ENCODE measurements at places on chromosomes 4 and X.

GRCh38 chr4:187017147-187017546 lies 293.5 kb upstream of the FAT1 start:
- DNase-seq, result no peak

- peak; percentile 48 for DNase-seq
These were observed 171.0 kb upstream of the PPP1R2C start for GRCh38 chrX:42948723-42949657.

- no peak for DNase-seq
These were observed 80.4 kb downstream of the SHROOM2 start for GRCh38 chrX:9866633-9867032.

GRCh38 chr4:165634766-165635165 lies 238.3 kb upstream of the TLL1 start:
- no peak for DNase-seq

DNA sequence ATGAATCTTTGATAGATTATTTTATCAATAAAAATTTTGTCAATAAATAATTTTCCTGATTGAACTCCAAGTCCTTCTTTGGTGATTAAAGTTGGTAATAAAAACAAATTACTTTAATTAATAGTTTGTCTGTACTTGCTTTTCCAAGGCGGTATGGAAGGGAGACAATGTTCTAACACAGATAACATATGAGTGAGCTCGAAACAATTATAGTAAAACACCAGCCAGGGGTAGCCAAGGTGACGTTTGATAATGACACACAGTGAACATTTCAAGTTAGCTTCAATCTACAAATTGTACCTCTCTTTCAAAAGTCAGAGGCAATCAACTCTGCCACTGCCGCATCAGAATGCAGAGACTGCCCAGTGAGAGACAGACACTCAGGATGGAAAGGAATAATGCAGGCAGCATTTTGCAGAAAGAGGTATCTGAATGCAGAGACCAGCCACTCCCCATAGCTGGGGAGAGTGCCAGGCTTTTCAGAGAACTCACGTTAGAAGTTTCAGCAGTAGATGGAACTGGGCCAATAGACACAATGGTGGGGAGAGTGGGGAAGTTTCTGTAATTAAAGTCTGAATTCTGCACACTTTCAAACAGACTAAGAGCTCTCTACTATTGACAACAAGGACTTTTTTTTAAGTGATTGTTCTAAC lies 18.1 kb upstream of the ATOH1 start:
- DNase-seq, result no peak

DNA sequence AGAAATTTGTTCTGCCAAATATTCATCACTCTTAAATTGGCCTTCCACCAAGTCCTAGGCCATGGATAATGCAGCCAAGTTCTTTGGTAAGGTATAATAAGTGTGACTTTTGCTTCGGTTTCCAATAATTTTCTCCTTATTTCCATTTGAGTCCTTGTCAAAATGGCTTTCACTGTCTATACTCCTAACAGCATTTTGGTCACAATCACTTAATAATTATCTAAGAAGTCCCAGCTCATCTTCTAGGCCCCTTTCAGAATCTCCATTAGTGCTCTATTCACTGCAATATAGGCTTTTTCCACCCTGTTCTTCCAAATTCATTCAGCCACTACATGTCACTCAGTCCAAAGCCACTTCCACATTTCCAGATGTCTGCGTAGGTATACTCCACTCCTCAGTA lies 51.0 kb upstream of the SPIN4 start:
- DNase-seq, result no peak

GRCh38 chr4:57401586-57401985 lies 291.4 kb upstream of the IGFBP7 start:
- no peak for DNase-seq

DNA sequence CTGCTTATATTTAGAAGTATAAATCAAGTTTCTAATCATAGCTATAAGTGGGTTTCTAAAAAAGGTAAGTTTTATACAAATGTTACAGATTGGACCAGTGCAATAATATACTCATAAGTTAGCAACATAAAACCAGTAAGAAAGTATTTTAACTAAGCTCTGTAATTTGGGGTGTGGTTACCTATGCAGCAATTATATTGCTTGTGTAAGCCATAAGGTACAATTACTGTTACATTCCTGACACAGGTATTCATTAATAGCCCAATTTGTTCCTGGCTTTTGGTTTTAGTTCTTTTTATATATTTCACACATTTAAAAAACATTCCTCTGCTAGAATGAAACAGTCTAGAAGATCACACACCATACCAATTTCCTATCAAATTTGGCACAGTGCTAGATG lies 115.1 kb downstream of the FRYL start:
- DNase-seq, result no peak

- DNase-seq, result no peak
These were observed 208.9 kb upstream of the ARHGEF9 start for GRCh38 chrX:63993936-63994335.

DNA sequence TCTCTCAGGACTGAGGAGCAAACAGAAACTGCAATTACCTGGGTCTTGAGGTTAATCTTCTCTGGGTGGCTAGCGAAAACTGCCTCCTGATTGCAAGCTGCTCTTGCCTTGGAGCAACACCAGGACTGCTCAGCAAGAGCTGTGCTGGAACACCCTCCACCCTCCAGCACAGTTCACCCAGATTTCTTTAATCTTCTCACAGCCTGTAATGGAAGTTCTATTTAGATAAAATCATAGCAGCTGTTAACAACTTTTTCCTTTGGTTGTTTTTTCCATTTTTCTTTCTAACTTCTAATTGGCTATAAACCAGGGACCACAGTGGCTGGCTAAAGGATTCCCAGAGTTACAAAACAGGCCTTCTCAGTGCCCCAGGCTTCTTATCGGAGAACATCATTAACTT lies 36.3 kb downstream of the OPHN1 start:
- no peak for DNase-seq

DNA sequence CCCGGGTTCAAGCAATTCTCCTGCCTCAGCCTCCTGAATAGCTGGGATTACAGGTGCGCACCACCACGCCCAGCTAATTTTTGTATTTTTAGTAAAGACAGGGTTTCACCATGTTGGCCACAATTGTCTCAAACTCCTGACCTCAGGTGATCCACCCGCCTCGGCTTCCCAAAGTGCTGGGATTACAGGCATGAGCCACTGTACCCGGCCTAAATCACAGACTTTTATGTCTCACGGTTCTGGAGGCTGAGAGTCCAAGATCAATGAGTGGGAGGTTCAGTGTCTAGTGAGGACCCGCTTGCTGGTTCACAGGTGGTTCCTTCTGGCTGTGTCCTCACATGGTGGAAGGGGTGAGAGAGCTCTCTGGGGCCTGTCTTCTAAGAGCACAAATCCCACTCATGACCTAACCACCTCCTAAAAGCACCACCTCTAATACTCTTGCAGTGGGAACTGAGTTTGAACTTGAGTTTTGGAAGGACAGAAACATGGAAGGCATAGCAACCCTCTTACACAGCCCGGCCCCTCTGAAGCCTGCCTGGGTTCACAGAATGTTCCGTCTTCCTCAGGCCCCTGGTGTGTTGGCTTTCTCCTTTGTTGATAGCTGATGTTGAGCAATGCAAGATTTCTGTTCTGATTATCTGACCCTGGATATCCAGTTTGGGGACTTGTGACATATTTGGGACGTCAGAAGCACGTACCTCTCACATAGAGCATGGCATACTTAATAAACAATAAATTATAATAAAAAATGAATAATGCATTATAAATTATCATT lies 1.9 kb upstream of the AKAP17A start:
- DNase-seq, result no peak

DNA sequence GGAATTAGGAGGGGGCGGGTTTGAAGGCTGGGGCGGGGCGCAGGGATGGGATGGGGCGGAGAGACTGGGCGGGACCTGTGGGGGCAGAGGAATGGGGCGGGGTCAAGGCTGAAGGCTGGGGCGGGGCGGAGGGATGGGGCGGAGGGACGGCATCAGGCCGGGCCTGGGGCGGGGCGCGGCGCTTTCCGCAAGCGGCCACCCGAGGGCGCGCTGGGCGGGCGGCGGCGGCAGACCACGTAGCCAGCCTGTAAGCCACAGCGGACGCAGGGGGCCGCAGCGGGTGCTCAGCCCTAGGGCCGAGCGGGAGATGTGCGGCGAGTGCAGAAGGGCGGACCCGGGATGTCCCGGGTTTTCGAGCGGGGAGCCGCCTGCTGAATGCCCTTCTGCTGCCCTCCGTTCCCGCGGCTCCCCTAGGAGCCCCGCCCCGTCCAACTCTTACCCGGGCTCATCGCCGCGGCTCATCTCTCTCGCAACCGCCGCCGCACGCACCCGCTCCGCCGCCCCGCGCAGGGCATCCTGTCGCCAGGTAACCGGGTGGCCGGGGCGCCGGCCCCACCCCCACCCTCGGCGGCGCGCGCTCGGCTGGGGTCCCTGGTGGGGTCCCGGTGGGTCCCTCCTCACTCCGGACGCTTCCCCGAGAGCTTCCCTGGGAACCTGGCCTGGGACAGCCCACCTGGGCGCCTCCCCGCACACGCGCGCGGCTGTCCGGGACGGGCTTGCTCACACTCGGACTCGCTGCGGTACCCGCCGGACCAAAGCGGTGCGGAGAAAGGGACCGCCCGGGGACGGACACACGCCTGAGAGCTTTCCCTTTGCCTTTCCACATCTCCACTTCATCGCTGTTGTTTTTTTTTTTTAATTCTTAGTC lies at the start of gene CCDC110:
Gene CCDC110, minus strand, starts transcription at position 499 of the 868 bp plus-strand sequence. Its CDS starts 50 bp downstream, at position 449.
- peak; percentile 96 for DNase-seq

- DNase-seq, result no peak
These were observed 2.2 kb downstream of the FAT4 start for GRCh38 chr4:125316791-125317524.

DNA sequence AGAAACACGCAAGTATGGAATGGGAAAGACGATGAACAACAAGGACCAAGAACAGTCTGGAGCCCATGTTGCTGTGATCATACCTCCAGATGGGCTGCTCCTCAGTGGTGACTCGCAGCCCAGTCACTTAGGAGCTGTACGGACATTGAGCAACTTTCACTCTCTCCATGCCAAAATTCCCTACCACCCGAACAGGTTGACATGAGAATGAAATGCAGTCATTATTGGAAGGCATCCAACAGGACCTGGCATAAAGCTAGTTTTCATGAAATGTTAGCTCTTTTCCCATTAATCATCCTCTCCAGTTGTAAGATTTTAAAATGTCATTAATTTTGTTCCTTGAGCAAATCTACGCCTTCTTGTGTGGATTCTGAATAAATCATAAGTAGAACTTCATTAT lies 82.7 kb upstream of the GPM6B start:
- DNase-seq, result no peak

DNA sequence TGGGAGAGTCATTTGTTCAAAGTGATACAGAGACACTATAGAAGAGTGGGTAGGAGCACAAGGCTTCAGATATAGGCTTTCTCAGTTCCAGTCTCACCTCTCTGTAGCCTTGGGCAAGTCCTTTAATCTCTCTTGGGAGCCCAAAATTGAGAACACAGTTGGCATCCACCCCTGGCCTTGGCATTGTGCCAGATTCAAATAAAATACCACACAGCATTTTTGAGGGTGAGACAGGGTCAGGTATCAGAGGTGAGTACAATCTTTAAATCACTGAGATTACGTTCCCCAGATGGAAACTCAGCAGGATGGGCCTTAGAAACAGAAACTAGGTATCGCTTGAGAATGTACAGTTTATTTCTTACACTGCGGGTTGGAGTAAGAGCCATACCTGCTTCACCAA lies 25.2 kb upstream of the SMIM10L2A start:
- DNase-seq, result no peak

DNA sequence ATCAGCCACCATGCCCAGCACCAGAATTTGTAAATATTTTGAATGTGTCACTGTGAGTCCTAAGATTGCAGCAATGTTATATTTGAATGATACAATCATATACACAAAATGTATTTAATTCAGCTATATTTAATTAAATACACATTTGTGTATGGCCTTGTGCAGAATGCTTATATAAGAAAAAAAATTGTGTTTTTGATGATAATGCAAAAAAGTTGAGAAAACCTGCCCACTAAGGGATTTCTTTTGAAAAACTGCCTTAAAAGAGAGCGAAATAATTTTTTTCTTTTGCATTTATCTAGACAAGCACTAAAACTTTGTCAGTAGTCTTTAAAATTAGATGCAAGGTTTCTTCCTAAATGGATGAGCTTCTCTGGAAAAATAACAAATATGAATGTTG lies 68.1 kb upstream of the OTUD4 start:
- DNase-seq, result no peak

DNA sequence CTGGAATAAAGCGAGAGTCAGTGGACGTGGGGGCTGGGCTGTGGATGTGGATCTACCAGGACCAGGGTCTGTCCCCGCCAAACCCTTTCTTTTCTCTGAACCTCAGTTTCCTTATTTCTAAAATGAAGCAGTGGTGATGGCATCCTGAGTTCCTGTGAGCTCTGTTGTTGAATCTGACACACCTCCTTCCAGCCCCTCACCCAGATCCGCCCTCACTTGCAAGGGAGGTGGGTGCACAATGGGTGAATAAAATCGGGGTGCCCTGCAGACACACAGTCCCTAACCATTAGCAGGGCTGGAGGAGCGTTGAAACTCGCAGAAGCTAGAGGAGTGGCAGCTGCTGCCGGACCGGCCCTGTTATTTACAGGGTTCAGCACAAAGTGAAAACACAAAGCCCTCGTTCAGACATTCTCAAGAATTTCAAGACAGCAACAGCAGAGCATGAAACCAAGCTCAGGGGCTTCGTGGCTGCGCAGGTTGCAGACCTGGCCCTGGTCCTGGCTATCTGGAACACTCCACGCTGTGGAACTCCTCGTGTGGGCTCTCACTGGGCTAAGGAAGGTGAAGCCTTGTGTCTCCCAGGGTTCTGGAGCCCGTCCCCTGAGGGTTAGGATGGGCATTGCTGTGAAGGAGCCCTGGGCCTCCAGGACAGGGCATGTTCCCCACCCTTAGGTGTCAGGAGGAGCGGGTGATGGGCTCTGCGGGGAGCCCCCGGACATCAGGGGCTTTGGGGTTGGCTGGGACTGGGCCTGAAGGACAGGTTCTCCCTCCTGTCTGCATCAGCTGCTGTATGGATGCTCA lies 42.9 kb downstream of the PSAPL1 start:
- no peak for DNase-seq

DNA sequence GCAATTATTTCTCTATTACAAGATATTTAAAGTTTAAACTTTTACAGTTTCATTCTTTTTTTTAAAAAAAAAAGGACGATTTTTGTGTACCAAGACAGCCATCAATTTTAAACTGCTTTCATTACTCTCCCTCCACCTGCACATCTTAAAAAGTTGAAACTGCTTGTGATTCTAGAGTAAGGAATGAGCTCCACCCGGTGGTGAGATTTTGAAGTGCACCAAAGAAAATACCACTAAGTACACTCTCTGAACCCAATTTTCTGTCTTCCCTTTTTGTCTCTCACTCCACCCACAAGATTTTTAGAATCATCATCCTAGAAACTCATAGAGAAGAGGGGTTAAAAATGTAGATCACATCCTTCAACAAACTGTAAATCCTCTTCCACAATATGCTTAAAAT lies 91.3 kb upstream of the WDR44 start:
- DNase-seq, result peak; percentile 38

GRCh38 chrX:150704030-150704613 lies 10.9 kb downstream of the MTMR1 start:
- no peak for DNase-seq

GRCh38 chrX:134254511-134254910 lies 17.5 kb downstream of the CCDC160 start:
- no peak for DNase-seq

Measured in activated CD4-positive, alpha-beta T cell treated with anti-CD3 and anti-CD28 coated beads for 4 hours (primary cell).